Left lobe of liver (tissue), 2 donors: ENCODE measurements at places on chromosomes 13 and 19.
A peak's percentile ranks its signal among the peaks of the same experiment; 100 is the strongest.

- peak; percentile 21 for DNase-seq
These were observed 110.4 kb upstream of the SOX1 start for GRCh38 chr13:111956261-111957151.

GRCh38 chr13:113724780-113725315, 34.2 kb upstream of the TMEM255B start:
- peak; percentile 70 for DNase-seq

- DNase-seq = no peak
These were observed 16.0 kb downstream of the NAPSA start for GRCh38 chr19:50349277-50350057.

DNA sequence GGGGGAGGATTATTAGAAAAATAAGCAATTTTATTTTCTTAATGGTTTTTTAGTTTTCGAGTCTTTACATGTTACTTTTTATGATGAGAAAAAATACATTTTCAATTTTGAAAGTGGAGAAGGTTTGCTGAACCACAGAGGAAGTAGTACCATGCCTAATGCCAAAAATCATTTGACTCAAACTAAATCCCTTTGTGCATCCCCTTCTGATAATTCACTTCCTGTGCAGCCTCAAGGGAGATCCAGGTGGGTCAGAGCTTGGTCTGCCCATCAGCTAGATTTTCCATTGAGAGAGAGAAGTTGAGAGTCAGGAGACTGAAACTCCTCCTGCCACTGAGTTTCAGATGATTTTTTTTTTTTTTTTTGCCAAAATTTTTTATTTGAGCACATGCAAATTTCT, 571.7 kb downstream of the LIG4 start:
- DNase-seq = no peak

GRCh38 chr19:36113894-36114720, 568 bp downstream of the POLR2I start:
- DNase-seq = no peak

DNA sequence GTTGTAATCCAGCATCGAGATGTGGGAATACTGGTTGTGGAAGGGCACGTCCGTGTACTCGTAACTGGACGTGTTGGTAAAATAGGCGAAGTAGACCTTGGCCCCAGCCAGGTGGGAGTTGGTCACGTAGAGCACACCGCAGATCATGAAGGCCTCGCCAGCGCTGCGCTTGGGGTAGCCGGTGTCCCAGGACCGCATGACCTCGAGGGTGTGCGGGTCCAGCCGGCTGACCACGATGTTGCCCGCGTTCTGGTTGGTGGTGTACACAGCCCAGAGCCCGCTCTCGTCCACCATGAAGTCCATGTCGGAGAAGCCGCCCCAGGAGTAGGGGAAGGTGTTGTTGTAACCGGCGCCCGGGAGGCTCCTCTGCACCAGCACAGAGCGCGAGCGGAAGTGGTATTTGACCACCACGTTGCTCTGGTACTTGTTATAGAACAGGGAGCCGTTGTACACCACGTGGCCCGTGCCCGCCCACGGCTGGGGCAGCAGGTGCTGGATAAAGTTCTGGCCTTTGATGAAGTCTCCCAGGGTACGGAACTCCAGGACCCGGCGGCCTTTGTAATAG, 19.2 kb downstream of the PIN1 start:
- no peak for DNase-seq

GRCh38 chr19:50534478-50534877, 20.8 kb upstream of the ASPDH start:
- DNase-seq = no peak

DNA sequence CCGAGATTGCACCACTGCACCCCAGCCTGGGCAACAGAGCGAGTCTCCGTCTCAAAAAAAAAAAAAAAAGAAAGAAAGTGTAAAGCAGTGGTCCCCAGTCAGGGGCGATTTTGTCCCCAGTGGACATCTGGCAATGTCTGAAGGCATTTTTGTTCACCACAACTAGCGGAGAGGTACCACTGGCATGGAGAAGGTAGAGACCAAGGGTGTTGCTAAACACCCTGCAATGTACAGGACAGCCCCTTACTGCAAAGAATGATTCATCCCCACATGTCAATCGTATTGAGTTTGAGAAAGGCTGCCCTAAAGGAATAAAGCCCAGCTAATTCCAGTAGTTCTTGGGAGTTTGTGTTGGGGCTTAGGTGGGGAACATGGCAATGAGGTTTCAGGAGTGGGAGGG, 38.7 kb downstream of the CYP4F2 start:
- no peak for DNase-seq

DNA sequence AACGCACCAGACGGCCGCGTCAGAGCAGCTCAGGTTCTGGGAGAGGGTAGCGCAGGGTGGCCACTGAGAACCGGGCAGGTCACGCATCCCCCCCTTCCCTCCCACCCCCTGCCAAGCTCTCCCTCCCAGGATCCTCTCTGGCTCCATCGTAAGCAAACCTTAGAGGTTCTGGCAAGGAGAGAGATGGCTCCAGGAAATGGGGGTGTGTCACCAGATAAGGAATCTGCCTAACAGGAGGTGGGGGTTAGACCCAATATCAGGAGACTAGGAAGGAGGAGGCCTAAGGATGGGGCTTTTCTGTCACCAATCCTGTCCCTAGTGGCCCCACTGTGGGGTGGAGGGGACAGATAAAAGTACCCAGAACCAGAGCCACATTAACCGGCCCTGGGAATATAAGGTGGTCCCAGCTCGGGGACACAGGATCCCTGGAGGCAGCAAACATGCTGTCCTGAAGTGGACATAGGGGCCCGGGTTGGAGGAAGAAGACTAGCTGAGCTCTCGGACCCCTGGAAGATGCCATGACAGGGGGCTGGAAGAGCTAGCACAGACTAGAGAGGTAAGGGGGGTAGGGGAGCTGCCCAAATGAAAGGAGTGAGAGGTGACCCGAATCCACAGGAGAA, 1.9 kb downstream of the PPP1R12C start:
- no peak for DNase-seq

DNA sequence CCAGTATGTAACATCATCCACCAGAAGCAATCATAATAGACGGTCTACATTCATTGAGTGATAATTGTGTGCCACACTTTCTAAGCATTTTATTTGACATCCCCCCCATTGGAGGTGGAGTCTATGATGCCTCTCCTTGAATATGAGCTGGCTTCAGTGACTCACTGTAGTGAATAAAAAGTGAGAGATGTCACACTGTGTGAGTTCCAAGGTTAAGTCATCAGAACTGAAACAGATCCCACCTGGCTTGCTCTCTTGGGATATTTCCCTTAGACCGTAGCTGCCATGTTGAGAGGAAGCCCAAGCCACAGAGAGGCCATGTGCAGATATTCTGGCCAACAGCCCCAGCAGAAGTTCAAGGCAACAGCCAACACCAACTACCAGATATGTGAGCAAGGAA, 12.6 kb downstream of the RTBDN start:
- DNase-seq = no peak

- DNase-seq = no peak
These were observed 49.4 kb upstream of the INTS6 start for GRCh38 chr13:51502153-51502651.

GRCh38 chr13:113470073-113470472, 16.8 kb upstream of the ADPRHL1 start:
- no peak for DNase-seq

- no peak for DNase-seq
These were observed 13.1 kb upstream of the SCEL start for GRCh38 chr13:77522444-77522843.

GRCh38 chr13:111253365-111253872, 67.0 kb upstream of the TEX29 start:
- no peak for DNase-seq

GRCh38 chr19:28736528-28736927, 476.4 kb downstream of the UQCRFS1 start:
- no peak for DNase-seq

DNA sequence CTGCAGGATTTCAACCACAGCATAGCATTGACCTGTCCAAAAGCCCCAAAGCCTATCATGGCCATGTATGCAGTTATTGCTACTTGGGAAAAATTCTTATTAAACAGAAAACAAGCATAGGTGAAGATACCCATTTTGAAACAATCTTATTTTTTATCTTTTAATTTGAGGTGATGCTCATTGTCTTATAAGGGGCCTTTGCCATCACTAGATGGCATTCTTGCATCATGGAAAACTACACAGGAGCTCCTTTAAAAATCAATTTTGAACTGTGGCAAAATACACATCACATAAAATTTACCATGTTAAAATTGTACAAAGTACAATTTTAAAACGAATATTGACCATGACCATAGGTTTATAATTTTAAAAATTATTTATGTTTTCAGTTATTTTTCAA, 38.9 kb upstream of the ZNF835 start:
- DNase-seq = no peak

DNA sequence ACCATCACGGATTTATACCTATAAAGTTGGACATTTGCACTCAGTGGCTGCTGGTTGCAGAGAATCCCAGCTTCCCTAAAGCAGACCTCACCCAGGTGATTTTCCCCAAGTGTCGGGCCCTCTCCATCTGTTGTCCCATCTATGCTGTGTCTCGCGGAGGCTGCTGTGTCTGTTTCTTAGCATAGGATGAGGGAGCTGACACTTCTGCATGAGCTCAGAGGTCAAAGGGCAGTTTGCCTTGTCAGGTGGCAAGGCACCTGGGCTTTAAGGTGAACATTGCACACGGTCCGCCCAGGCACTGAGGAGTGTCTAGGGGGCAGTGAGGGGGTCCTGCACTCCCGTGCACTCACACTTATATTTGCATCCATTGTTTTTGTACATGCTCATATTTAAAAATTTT, 151.6 kb downstream of the ZIC5 start:
- no peak for DNase-seq

DNA sequence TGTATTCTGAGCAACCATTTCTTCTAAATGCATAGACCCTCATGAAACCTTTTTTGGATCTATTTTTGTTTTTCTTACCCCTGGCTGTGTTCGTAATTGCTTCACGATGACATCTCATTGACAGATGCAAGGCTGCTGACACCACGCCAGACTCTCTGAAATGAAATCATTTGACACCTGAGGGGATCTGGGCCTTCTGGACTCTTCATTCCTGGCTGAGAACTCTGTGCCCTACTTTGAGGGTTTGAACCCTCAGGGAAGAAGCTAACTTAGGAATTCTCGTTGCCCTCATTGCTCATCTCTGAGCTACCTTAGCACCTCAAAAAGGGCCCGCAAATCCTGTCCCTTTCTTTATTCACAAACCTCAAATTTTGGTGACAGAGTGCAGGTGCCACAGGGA, 40.5 kb upstream of the NBEA start:
- no peak for DNase-seq

DNA sequence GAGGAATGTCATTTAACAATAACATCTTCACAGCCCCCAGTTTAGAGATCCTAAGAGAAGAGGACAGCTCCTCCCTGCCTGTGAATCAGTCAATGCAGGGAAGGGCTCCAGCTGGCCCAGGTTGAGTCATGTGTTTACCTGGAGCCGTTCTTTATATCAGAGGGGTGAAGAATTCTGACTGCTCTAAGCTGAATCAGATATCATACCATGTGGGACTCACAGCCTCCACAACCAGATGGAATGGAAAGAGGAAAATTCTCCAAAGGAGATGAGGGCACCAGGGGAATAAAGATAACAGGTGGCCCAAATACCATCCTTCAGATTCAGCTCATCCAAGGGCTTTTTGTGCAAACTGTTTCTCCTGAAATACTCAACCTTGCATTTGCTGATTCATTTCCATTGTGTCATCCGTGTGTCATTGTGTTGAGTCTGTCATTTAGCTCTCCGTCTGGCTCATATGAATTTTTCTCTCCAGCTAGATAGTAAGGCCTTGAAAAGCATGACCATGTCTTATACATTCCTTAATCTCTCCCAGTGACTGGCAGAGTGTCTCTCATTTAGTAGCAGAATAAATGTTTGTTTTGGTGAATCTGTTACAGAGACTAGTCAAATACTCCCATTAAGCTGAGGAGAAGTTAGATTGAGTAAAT, 217.9 kb downstream of the RFC3 start:
- DNase-seq = no peak

GRCh38 chr19:13839130-13839937, 37.6 kb upstream of the NANOS3 start:
- peak; percentile 82 for DNase-seq

- no peak for DNase-seq
These were observed 436.8 kb downstream of the FGF14 start for GRCh38 chr13:101965096-101965495.

DNA sequence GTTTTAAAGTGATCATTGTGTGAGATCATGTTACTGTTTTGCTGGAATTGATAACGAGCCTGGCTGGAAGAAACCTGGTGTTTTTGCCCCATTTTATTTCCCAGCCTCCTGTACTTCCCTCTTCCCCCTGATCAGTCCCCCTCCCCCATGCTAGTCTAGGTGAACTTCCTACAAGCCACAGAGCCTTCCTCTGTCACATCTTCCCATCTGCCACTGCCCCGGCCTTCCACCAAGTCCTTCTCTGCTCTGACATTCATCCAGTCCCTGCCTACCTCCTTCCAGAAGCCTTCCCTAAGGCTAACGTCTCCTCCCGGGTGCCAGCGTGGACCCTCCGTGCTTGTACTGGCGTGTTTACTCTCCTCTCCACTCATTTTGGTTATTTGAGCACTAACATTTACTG, 14.3 kb downstream of the FARP1 start:
- no peak for DNase-seq

GRCh38 chr13:100522618-100523309, 65.8 kb downstream of the GGACT start:
- no peak for DNase-seq

GRCh38 chr13:102715447-102715846, 20.6 kb upstream of the METTL21C start:
- DNase-seq = no peak

DNA sequence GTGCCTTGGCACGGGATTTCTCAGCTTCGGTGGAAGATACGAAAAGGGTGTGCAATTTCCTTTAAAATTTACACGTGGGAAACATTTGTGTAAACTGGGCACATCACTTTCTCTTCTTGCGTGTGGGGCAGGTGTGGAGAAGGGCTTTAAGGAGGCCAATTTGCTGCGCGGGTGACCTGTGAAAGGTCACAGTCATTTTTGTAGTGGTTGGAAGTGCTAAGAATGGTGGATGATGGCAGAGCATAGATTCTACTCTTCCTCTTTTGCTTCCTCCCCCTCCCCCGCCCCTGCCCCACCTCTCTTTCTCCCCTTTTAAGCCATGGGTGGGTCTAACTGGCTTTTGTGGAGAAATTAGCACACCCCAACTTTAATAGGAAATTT, 7.2 kb downstream of the SLITRK5 start:
- no peak for DNase-seq

GRCh38 chr13:20016649-20017364, 58.3 kb downstream of the ZMYM2 start:
- no peak for DNase-seq

GRCh38 chr13:96744367-96745331, 249.6 kb downstream of the OXGR1 start:
- no peak for DNase-seq

DNA sequence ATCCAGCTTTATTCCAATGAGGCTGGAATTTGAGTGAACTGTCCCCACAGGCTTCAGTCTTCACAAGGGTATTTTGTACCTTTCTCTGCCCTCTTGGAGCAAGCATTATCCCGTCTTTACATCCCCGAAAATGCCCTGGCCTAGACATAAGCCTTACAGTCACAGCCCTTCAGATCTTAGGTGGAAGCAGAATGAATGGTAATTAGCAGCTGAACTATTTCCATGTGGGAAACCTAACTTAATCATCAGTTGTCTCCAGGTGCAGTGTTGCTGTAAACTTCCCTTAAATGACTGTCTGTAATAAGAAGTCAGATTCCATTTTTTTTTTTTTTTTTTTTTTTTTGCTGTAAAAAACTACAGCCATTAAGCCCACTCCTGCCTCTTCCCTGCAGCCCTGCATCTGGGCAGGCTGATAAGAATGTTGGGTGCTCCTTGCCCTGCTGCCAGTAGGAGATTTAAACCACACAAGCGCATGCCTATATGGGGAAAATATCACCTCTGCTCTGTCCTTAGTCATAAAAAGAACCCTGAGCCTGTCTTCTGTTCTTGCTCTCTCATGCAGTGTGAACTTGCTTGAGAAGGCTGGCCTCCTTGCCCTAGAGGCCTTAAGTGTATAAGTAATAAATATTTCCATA, 426.8 kb upstream of the SLITRK5 start:
- DNase-seq = no peak
